IMR-90 (cell line): ENCODE measurements at places on chromosomes 12 and 14. TPM values are rescaled to one million over a fixed set of nuclear protein-coding genes. Genes with fewer than 3 reads are reported as not detected.

DNA sequence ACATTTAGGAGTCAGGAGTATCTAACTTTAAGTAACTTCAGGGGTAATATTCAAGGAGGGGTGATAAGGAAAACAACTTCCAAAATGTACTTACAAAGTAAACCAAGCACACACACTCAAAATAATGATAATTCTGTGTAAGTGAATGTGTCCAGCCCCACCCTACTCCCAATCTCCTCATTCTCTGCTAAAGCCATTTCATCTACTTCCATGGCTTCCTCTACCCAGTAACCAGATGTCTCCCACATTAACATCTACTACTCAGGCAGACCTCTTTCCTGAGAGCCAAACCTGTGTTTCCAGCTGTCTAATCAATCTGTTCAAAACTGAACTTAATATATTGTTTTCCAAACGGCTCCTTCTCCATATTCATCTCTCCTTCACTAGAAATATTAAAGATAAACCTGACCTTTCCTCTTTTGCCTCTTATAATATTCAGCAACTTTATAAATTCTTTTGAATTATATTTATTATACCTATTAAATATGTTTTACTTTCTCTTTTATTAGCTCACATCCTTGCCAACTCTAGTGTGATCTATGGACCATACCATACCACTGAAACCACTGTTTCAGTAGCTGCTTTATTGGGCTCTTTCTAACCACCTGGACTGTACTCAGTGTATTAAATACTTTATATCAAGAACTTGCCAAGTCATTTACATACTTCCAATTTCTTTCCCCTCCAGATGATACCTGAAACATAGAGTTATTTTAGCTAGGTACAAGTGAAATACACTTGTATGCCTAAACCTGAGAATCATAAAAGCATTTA lies 170.7 kb downstream of the PPFIA2 start:
- H3K36me3 ChIP-seq, result no peaks in the 10 kb centered on the region
- H3K27me3 ChIP-seq, result no peaks in the 10 kb centered on the region
- no peak overlapping the region for H3K4me3 ChIP-seq
- no peak for DNase-seq
- no peaks in the 10 kb centered on the region for H3K4me1 ChIP-seq
- no peak overlapping the region for H3K27ac ChIP-seq

- no peaks in the 10 kb centered on the region for H3K4me1 ChIP-seq
- no peak overlapping the region for H3K27ac ChIP-seq
- no peak overlapping the region for H3K4me3 ChIP-seq
- no peaks in the 10 kb centered on the region for H3K27me3 ChIP-seq
- DNase-seq, result no peak
Observed at GRCh38 chr14:44165286-44165685, 341.8 kb downstream of the FSCB start.

DNA sequence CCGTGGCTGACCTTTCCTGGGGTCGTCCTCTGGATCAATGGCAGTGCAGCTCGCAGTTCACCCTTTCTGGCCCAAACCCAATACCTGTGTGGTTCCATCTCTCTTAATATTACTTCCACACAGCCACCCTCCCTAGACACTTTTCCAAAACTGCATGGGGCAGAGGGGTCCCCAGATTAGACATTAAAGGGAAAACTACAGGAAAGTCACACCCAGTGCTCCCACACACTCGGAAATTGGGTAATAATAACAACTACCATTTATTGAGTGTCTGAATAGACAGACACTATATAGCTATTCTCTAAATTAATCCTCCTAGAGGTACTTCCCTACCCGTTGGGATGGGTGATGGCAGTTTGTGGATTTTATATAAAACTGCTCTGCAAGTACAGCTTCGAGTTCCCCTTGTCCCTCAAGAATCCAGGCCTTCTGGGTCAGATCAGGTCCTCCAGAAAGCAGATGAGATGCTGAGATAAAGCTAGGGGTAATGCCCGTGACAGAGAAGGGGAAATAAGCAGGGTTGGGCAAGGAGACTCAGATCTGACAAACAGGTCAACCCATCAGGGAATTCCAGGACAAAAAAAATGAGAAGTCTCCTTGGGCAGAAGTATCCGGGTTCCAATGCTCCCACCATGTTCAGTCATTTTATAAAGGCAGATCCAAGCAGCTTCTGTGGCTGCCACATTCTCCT lies 795 bp upstream of the PXN start:
- H3K27me3 ChIP-seq, result no peaks in the 10 kb centered on the region
- DNase-seq, result no peak
- H3K4me1 ChIP-seq, result peaks cover 19% of the 10 kb centered on the region
- H3K27ac ChIP-seq, result no peak overlapping the region
- H3K4me3 ChIP-seq, result no peak overlapping the region
- H3K36me3 ChIP-seq, result peaks cover 4% of the 10 kb centered on the region; the same call in 1 of the 2 replicates

Gene TAS2R42
- polyA plus RNA-seq, result not detected in 2 replicates

Gene NKX2-8
- not detected in 2 replicates for polyA plus RNA-seq
